Hematopoietic multipotent progenitor cell (in vitro differentiated cells): ENCODE measurements at places on chromosomes 7 and 10.

- DNase-seq, result no peak
Observed at GRCh38 chr7:37390114-37390513, 58.5 kb downstream of the ELMO1 start.

GRCh38 chr7:128035712-128036111, 4.5 kb upstream of the LRRC4 start:
- DNase-seq, result no peak

- DNase-seq, result peak; percentile 56
Observed at GRCh38 chr7:36487756-36488336, 98.2 kb downstream of the ANLN start.

DNA sequence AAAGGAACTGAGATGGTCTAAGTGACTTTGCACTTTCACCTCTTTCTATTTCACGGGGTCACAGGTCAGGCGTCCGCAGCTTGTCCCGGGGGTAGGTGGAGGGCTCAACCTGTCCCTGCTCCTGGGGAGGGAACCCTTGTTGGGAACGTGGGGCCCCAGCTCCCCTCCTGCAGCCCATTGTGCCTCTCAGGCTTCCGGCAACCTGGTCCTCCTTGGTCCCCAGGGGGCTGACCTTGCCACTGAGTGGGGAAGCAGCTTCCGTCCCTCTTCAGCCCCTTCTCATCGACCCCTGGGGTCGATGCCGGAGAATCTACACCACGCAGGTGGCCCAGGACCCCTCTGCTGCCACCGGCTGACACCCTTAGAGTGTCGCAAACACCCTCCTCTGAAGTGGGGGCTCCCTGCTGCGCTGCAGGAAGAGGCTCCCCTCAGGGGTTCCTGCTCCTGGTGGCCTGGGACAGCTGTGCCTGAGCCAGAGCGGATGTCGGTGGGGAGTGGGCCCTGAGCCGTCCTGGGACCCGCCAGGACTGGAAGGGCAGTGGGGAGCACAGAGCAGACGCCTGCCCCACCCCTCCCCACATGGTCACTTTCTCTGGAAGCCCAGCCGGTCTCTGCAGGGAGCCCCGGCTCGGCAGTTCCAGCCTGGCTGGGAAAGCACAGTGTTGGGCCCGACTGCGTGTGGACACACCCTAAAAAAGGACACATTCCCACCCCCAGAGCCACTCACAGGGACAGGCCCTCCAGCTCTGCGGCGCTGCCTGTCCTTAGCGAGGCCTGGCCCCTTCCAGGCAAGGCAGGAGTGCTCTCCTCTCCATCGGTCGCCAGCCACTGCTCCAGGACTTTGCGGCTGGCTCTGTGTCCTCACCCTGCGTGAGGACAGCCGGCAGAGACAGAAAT, 357.5 kb upstream of the SHH start:
- no peak for DNase-seq

GRCh38 chr10:71211775-71212317, 524 bp upstream of the UNC5B start:
- no peak for DNase-seq
